ENCODE measurements at places on chromosomes 13 and 19. TPM values are rescaled to one million over a fixed set of nuclear protein-coding genes. Genes with fewer than 3 reads are reported as not detected.

The CHST8 gene
- 2.4 TPM for total RNA-seq

The KLK11 gene
- 5.3 TPM for total RNA-seq

The TMEM38A gene
- 7.5 TPM for total RNA-seq

The TDRD12 gene
- total RNA-seq: 3.2 TPM

The WDR62 gene
- total RNA-seq: 1.0 TPM

The ZSWIM4 gene
- 4.6 TPM for total RNA-seq

The ALOX5AP gene
- total RNA-seq: 3.3 TPM

The ZNF426 gene
- 17.5 TPM for total RNA-seq

The NLRP9 gene
- not detected for total RNA-seq

The CLC gene
- total RNA-seq: not detected

The SERTAD1 gene
- total RNA-seq: 15.2 TPM

The PNMA8B gene
- 2.8 TPM for total RNA-seq

The PCSK4 gene
- 1.9 TPM for total RNA-seq

The ZNF835 gene
- total RNA-seq: 8.1 TPM

The ZNF763 gene
- total RNA-seq: 6.6 TPM

The SIGLEC7 gene
- total RNA-seq: 0.38 TPM

The IL17D gene
- total RNA-seq: 8.2 TPM

The ACTMAP gene
- 2.6 TPM for total RNA-seq

The TEX101 gene
- not detected for total RNA-seq

The FFAR1 gene
- 1.8 TPM for total RNA-seq

The GZMM gene
- 1.7 TPM for total RNA-seq

The SELENOV gene
- not detected for total RNA-seq

The KLK12 gene
- not detected for total RNA-seq

The JSRP1 gene
- 0.30 TPM for total RNA-seq

The SMIM44 gene
- total RNA-seq: not detected

The PPFIA3 gene
- 3.2 TPM for total RNA-seq

The CACNA1A gene
- total RNA-seq: 1.6 TPM

The SLC8A2 gene
- total RNA-seq: 0.07 TPM

The IRS2 gene
- total RNA-seq: 32.1 TPM

The ZNF773 gene
- 13.7 TPM for total RNA-seq

The TMEM59L gene
- total RNA-seq: not detected

The PLEKHF1 gene
- 9.3 TPM for total RNA-seq

The ATP4A gene
- total RNA-seq: not detected

The S1PR4 gene
- 0.65 TPM for total RNA-seq

The TMC4 gene
- total RNA-seq: 11.2 TPM

The PSG11 gene
- not detected for total RNA-seq

The MYO1F gene
- total RNA-seq: 5.4 TPM

The ZNF534 gene
- total RNA-seq: 0.36 TPM

The KLK4 gene
- not detected for total RNA-seq

The COX7A1 gene
- 40.1 TPM for total RNA-seq

The TMPRSS9 gene
- total RNA-seq: not detected

The LRRC8E gene
- total RNA-seq: not detected

The NXNL1 gene
- total RNA-seq: not detected

The GIPC3 gene
- total RNA-seq: 0.35 TPM

The MUC16 gene
- 4.0 TPM for total RNA-seq

The ETV2 gene
- total RNA-seq: 0.79 TPM

The NLRP7 gene
- not detected for total RNA-seq

The NTF4 gene
- total RNA-seq: not detected

The MED26 gene
- total RNA-seq: 11.6 TPM

The IZUMO2 gene
- not detected for total RNA-seq

The NAPSA gene
- 1.0 TPM for total RNA-seq

The ERVK3-1 gene
- total RNA-seq: 27.1 TPM

The BRME1 gene
- 1.9 TPM for total RNA-seq

The GFY gene
- not detected for total RNA-seq

The CDC34 gene
- total RNA-seq: 78.9 TPM

All from ovary (tissue), 10 donors.